ENCODE measurements at places on chromosomes 6 and 20.

DNA sequence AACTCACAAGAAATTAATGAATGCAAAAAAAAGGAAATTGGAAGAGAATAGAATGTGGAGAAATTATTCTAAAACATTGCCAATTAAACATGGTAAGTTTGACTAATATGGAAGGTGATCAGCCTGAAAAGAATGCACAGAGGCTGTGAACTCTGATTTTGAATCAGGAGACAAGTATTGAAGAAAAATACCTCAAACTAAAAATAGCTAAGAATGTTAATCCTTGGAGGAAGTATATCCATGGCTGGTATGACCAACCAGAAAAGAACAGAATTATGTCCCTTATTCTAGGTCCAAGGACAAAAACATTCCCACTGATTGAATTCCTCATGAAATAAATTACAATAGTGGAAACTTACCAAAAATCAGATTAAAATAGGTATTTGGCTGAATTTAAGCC lies 7.3 kb upstream of the RIMS1 start:
- no peak for DNase-seq

DNA sequence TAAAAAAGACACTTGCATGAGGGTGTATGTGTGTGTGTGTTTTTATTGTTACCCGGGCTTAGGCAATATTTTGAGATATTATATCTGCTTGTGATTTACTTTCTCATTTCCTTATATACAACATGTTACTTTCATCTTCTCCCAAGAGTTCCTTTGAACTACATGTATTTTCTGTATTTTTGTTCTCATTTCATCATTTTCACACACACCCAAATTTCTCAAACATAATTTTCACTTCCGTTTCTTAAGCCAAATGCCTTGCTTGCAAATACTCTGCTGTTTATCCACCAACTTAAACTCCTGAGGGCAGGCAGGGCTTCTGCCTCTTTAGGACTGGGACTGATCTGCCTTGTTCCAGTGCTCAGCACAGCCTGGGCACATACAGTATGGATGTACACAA lies 69.3 kb upstream of the FYN start:
- DNase-seq = no peak

DNA sequence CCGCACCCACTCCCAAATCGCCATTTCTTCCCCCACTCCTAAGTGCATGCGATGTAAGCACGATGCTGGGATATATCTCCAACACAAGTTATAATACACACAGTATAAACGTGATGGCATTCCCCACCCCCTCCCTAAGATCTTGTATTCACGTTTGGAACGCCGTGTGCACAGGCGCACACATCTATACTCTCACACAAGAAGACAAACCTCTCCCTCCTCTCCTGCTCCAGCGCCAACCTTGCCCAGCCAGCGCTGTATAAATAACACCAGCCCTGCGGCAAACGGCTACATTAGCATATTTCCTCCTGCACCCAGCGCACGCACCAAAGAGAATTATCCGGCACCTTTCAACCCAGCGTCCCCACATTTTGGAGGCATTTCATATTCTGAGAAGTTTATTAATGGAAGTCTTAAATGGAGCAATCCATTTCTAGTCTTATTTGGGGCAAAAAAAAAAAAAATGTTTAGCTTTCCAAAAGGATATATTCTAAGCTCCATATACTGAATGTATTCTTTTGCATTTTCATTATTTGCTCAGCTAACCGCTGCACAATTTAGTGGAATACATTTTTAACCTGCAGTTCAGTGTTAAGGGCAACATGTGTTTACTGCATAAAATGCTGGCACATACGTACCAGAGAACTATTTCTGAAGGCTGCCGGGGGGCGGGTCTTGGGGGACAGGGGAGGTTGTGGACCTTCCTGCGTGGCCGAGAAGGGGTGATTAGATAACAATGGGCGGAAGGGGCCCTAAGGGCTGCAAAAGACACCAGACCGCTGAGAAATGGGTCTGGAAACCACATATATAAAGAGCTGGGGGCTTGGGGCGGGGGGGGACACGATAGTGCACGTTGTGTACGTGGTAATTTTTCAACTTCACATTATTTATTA lies 1.1 kb upstream of the SLC22A23 start:
- peak; percentile 54 for DNase-seq

- DNase-seq = no peak
These were observed 704.4 kb upstream of the SLC35B3 start for GRCh38 chr6:9139746-9140145.

DNA sequence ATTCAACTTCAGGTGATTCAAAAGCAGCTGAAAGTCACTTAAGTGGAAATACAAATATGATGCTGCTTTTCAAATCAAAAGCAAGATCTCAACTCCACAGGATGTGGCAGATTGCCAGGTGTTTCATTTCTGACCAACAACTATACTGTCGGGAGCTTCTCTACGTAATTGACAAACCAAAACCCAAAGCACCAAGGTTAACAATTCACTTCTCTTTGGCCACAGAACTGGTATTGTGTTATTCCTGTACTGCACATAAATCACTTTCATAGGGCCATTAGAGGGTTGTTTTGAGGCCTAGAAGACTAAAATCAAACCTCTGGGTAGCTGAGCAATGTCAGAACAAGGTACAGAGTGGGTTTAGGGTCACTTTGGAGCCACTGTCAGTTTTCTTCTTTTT lies 169.7 kb downstream of the HAO1 start:
- DNase-seq = no peak
